Activated T-helper 1 cell treated with anti-CD3 and anti-CD28 coated beads, Interleukin-12 subunit alpha, Interleukin-12 subunit beta, Interleukin-2, Interleukin-4 antibody, amounts not matched to agents 30 ng/mL and 10 ng/mL and 1 ng/mL, durations not matched to agents 14 hours and 24 hours and 36 hours (primary cell): ENCODE measurements at places on chromosomes 1 and 21. TPM values are rescaled to one million over a fixed set of nuclear protein-coding genes. Genes with fewer than 3 reads are reported as not detected.

DNA sequence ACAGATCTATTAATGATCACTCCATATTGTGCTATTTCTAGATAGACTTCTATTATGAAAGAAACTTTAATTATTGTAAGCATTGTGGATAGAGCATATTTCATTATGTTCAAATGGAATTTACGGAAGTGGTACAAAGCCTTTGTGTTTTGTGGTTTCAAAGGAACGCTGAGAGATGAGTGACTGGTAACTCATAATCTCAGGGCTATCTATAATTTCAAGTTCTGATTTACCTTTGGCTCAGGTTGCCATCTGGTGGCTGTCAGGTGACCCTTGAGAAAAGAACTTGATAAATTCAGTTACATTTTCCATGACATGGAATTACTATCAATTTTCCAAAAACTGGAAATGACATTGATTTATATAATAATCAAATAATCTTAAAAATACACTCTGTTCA is 12.2 kb downstream of the NTNG1 start:
- no peak for DNase-seq
- H3K27ac ChIP-seq: no peak overlapping the region
- H3K4me1 ChIP-seq: no peaks in the 10 kb centered on the region
- H3K36me3 ChIP-seq: no peaks in the 10 kb centered on the region
- peaks cover 4% of the 10 kb centered on the region for H3K27me3 ChIP-seq

Gene PCP4L1
- 0.20 TPM in 1 of 2 replicates, not detected in the other for total RNA-seq

DNA sequence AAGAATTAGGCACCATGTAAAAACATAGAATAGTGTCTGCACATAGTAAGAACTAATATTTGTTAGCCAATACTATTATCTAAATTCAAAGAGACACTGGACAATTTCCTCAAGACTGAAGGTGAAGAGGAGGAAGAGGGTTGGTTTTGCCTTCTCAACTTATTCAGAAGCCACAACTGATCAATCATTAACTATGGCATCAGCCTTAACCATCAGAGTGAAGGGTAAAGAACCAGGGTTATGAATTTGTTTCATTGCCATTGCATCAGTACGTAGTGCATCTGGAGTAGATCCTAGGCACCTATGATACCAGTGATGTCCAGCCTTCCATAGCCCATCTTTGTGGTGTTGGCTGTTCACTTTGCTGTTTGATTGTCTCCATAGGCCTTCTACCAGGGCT is 421.7 kb upstream of the DEPDC1 start:
- DNase-seq: no peak
- no peak overlapping the region for H3K27ac ChIP-seq
- H3K4me1 ChIP-seq: no peaks in the 10 kb centered on the region

DNA sequence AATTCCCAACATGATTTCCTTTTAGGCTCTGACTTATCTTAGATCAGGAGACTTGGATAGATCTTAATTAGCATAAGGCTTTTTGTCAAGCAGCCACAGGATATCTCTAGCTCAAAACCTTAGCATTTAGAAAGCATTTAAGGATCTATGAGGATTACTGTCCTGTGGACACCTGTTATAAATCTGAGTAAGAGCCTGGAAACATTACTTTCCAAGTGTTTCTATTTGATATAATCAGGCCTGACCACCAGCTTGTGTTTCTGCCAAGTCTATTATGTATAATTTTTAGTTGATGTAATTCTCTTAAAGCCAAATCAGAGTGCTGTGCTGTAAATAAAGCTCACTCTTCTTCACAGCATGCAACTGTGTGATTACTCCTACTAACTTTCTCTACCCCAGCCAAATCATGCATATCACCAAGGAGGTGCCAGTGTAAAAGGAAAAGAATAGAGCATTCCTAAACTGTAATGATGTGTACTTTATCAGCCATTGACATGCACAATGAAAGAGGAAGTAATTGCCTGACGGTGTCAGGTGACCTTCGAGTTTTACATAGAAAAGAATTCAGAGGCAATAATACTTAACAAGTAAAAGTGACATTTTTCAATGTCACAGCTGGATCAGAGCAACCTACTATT is 309.9 kb upstream of the PRMT6 start:
- no peak overlapping the region for H3K27ac ChIP-seq
- no peaks in the 10 kb centered on the region for H3K4me1 ChIP-seq
- no peak for DNase-seq
- H3K27me3 ChIP-seq: no peaks in the 10 kb centered on the region

- peaks cover 39% of the 10 kb centered on the region for H3K27me3 ChIP-seq
- H3K27ac ChIP-seq: no peak overlapping the region
- no peaks in the 10 kb centered on the region for H3K36me3 ChIP-seq
- no peak for DNase-seq
- peaks cover 7% of the 10 kb centered on the region for H3K4me1 ChIP-seq
- H3K4me3 ChIP-seq: no peak overlapping the region
Measured at GRCh38 chr1:162028726-162029125, 5.1 kb upstream of the OLFML2B start.

Gene ZNF670
- total RNA-seq: 2.5 and 2.9 TPM in 2 replicates

GRCh38 chr1:8423692-8424538 is 106.0 kb downstream of the SLC45A1 start:
- peak; percentile 32 for DNase-seq
- H3K4me1 ChIP-seq: peaks cover 44% of the 10 kb centered on the region
- H3K4me3 ChIP-seq: peak overlapping the region; percentile 91

Gene E2F2
- 32.0 and 33.5 TPM in 2 replicates for total RNA-seq

GRCh38 chr1:8169364-8170058 is 143.4 kb upstream of the ERRFI1 start:
- DNase-seq: peak; percentile 38
- H3K4me1 ChIP-seq: peaks cover 25% of the 10 kb centered on the region
- peak overlapping the region; percentile 90 for H3K27ac ChIP-seq
- H3K27me3 ChIP-seq: peaks cover 3% of the 10 kb centered on the region
- peak overlapping the region; percentile 25 for H3K4me3 ChIP-seq

DNA sequence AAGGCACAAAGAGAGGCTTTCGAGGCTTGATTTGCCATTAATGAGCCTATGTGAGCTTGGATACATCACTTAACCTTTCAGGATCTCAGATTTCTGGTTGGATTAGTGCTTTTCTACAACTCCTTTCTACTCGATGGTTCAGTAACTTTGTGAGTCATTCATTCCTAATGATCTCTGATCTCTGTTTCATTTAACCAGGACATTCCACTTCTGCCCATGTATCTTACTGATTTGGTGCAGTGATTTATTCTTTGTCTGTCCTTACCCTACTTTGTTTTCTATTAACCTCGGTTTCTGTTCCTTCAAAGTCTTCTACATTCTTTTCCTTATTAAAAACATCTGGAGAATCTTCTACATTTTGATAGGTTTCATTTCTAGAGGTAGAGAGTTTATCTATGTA is 94.6 kb upstream of the ZBTB18 start:
- H3K4me1 ChIP-seq: no peaks in the 10 kb centered on the region
- no peak overlapping the region for H3K27ac ChIP-seq
- H3K27me3 ChIP-seq: peaks cover 5% of the 10 kb centered on the region
- H3K4me3 ChIP-seq: no peak overlapping the region
- DNase-seq: no peak

GRCh38 chr1:147208619-147209018 is 16.5 kb downstream of the FMO5 start:
- no peaks in the 10 kb centered on the region for H3K4me1 ChIP-seq
- no peak overlapping the region for H3K4me3 ChIP-seq
- H3K27ac ChIP-seq: no peak overlapping the region
- no peaks in the 10 kb centered on the region for H3K27me3 ChIP-seq
- H3K36me3 ChIP-seq: no peaks in the 10 kb centered on the region
- DNase-seq: no peak

DNA sequence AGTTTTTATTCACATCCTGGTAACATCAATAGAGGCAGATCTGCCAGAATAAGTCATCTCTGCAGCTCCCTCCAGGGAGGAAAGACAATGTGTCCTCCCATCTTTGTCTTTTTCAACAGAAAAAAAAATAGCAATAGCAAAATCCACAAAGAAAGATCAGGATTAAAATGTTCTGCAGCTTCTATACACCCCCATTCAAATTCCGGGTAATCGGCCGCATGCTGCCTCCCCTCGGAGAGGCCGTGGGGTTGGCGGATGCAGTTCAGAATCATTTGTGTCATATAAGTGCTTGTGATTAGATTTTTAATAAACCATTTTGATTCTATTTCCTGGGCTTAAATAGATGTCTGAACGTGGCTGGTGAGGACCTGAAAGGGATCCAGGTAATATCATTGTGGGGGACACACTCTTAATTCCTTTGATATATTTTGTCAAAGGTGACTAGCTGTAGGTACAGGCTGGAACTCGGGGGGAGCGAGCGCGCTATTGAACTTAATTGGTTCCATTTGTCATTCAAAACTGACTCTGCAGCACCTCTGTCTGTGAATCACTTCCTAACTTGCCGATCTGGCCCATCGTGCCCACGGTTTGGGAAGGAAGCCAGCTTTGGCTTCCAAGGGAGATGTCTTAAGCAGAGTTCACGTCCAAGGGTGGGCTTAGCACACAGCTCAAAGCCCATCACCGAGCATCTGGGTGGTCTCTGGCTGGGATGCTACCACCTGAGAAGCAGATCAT is 85.6 kb upstream of the ARHGEF16 start:
- no peak for DNase-seq
- no peaks in the 10 kb centered on the region for H3K36me3 ChIP-seq
- no peaks in the 10 kb centered on the region for H3K27me3 ChIP-seq
- peaks cover 5% of the 10 kb centered on the region for H3K4me1 ChIP-seq
- no peak overlapping the region for H3K27ac ChIP-seq
